ENCODE measurements at places on chromosomes 6 and 20.

- no peak for DNase-seq
These were observed 135.0 kb downstream of the CLIC5 start for GRCh38 chr6:45880676-45881075.

- DNase-seq = no peak
These were observed 130.0 kb downstream of the AGPAT4 start for GRCh38 chr6:161143663-161144430.

DNA sequence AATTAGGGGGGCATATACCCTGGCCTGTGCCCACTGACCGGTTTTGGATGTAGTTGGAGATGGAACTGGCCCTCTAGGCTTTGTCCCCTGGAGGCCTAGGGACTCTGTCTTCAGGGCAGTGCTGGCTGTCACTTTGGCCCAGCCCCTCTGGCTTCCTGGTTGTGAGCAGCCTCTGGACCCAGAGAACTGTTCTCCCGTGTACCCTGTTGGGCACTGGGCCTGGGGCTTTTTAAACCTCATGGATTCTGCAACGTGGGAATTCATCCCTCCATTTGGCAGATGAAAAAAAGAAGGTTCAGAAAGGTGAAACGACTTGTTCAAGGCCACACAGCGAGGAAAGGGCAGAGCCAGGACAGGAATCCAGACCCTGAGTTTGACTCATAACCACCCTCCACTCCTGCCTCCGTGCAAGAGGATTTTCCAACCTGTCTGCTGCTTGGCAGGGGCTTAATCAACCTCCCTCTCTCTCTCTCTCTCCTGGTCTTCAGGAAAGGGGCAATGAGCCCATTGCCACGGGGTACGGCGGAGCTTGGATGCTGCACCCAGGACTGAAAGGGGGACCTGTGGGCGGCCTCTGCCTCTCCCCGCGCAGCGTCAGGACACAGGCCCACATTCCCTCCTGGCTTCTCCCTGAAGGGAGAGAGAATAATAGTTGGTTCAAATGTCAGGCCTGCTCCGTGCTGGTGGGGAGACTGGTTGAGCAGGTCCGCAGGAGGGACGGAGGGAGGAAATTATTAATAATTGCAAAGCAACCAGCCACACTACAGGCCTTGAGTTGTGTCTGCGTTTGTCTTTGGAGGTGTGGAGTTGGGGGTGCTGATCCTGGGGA is 56.0 kb downstream of the CEBPB start:
- no peak for DNase-seq

DNA sequence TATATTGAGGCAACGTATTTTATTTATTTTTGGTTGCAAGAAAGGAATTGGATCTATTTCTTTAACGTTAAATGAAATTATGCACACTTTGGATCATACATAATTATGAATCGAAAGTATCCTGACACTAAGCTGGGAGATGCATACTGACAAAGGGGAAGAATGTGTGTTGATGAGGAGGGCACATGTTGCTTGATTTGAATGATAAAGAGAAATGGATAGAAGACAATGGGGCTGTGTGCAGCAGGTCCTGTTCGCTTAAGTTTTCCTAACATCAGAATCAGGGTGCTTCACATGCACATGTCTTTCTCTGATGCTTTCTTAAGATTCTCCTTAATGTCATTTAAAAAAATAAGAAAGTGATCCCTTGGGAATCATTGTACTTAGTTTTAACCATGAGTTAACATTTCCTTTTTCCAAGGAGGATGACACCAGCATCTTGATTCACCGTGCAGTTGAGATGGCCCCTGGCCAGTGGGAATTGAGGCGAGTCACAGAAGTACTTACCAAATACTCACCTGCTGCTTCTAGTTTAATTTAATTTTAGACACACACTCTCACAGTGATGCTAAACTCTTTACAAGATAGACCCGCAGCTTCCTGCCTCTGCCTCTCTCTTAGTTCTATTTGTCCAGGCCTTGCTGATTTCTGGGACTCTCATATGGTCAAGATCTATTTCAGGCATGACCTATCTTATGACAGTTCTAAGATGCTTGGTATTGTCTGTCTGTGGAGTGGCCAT is 116.5 kb downstream of the CLIC5 start:
- no peak for DNase-seq

- no peak for DNase-seq
These were observed 10.6 kb downstream of the CTCFL start for GRCh38 chr20:57514273-57514751.

GRCh38 chr20:62540504-62540903 is 64.7 kb upstream of the GATA5 start:
- DNase-seq = no peak

- DNase-seq = no peak
These were observed 201.5 kb downstream of the PKHD1 start for GRCh38 chr6:51885957-51886356.

GRCh38 chr6:80022803-80023202 is 18.4 kb downstream of the TTK start:
- DNase-seq = no peak

DNA sequence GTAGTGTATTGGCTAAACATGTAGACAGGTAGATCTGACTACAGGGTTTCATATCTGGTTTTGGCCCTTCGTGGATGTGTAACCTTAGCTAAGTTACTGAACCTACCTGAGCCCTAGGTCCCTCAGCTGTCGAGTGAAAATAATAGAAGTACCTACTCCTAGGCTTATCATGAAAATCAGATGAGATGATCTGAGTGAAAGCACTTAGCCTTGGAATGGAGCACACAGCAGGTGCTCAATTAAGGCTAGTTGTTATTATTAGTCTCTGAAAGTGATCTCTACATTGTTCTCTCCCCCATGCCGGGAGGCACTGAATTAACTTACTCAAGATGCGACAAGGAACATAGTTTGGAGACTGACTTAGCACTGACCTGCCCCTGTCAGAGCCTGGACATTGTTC is 174.7 kb upstream of the ZNF217 start:
- DNase-seq = no peak

DNA sequence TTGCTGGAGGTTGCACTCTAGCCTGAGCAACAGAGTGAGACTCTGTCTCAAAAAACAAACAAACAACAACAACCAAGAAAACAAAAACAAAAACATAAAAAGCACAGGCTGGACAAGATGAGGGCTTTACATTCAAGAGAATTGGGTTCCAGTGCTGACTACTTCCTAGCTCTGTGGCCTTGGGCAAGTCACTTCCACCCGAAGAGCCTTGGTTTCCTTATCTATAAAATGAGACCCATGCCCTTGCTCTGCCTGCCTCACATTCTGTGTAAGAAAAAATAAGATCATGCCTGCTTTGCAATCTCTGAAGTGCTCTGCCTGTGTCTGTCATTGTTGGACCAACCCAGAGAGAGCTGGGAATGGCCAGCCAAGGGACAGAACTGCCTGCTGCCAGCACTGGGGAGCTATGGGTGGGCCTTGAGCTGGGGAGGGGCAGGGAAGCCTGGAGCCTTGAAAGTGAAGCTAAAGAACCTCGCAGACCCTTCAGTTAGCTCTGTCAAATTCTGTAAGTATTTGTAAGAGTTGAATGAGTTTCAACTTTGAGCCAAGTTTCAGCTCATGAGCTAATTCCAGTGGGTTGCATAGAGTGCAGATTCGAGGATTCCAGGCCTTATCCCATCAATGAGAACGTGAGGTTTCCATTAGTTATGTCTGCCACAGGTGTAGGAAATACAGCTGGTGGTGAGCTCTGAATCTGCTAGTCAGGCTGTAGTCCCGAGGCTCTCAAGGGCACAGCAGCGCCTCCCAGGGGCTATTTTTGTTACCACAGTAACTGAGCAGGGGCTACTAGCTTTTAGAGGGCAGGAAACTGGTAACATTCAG is 93.2 kb downstream of the DLGAP4 start:
- peak; percentile 2 for DNase-seq

DNA sequence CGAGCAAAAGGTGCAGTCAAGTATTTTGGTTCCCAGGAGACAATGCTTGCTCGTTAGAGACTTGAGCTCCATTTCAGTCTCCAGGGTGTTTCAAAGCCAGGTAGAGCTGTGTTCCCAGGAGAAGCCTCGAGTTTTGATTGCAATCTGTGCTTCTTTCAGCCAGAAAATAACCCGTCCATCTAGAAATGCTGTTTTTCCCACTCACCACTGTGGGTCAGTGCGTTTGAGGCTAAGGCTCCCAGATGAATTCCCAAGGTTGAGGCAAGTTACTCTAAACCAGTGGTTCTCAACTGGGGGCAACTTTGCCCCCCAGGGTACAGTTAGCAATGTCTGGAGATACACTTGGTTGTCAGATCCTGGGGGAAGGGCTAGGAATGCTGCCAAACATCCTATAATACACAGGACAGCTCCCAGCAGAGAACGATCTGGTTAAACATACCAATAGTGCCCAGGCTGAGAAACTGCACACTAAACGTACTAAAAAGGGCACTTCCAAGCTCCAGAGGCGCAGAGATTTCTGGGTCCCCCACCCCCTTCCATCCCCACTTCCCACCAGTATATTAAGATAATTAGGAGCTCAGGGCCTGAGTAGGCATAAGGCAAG is 13.8 kb downstream of the BMP7 start:
- DNase-seq = no peak

DNA sequence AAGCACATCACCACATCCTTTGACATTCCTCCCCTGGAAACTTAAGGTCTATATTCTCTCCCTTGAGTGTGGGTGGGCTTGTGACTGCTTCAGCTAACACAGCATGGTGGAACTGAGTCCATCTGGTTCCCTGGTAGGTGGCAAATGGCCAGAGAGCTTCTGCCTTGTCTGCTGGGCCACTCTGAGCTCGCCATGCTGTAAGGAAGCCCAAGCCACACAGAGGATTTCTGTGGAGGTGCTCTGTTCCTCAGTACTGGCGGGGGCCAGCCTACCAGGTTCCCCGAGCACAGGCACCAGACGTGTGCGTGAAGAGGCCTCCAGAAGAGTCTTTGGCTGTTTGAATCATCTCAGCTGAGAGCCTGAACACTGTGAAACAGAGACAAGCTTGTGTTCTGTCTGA is 41.6 kb upstream of the PMEPA1 start:
- no peak for DNase-seq

GRCh38 chr6:42962502-42963178 is 2.1 kb downstream of the GNMT start:
- no peak for DNase-seq

DNA sequence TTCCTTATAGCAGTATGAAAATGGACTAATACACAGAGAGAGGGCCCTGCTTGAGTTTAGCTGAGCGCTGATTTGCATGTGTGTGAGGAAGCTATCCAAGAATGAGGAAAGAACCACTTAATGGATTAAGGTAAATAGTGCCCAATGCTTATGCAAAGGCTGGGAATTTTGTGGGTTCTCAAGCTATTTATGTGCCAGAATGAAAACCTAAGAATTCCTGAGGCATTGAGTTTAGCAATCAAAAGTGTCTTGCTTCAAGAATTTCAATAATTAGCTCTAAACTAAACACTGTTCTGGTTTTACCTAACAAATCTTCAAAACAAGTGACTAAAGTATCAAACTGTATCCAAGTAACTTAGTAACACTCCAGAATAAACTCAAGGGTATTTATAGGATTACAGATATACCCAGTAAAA is 7.0 kb upstream of the OR14J1 start:
- no peak for DNase-seq

GRCh38 chr6:16969699-16970655 is 131.9 kb upstream of the STMND1 start:
- no peak for DNase-seq

GRCh38 chr20:40980106-40980827 is 48.4 kb upstream of the TOP1 start:
- no peak for DNase-seq

DNA sequence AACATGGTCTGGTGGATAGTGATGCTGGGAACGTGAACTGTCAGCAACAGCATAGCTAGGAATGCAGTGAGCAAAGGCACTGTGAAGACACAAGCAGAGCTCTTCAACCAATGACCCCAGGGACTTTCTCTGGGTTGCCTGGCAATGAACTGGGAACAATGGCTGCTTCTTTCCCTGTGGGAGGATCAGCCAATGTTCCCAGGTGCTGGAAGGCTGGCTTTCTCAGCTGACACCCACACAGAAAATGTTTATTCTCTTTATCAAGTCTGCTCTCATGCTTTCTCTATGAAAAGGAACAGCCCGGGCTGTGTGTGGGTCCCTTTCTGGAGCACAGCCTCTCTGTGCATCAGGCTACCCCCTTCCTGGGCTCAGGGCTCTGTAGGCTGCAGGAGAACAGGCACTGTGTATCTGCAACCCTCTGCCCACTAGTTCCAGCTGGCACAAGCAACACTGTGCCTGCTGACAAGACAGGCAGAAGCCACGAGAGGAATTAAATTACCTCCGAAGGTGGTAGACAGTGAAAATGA is 54.2 kb downstream of the HFE start:
- no peak for DNase-seq

DNA sequence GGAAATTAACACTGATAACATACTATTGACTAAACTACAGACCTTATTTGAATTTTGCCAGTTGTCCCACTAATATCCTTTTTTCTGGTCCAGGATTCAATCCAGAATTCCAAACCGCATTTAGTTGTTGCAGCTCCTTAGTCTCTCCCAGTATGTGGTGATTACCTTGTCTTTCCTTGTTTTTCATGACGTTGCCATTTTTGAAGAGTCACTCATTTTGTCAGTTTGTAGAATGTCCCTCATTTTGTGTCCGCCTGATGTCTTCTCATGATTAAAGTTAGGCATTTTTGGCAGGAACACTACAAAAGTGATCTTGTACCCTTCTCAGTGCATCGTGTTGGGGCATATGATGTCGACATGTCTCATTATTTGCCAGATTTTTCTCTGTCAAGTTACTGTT is 33.1 kb downstream of the DTD1 start:
- DNase-seq = no peak

GRCh38 chr6:37259191-37259590 is 1.2 kb upstream of the TMEM217 start:
- DNase-seq = no peak

- no peak for DNase-seq
These were observed 100.5 kb downstream of the SOBP start for GRCh38 chr6:107590378-107590777.

- no peak for DNase-seq
These were observed 44.5 kb downstream of the TIAM2 start for GRCh38 chr6:155039618-155040017.

- DNase-seq = no peak
These were observed 7.6 kb downstream of the MAPK14 start for GRCh38 chr6:36035225-36035624.

DNA sequence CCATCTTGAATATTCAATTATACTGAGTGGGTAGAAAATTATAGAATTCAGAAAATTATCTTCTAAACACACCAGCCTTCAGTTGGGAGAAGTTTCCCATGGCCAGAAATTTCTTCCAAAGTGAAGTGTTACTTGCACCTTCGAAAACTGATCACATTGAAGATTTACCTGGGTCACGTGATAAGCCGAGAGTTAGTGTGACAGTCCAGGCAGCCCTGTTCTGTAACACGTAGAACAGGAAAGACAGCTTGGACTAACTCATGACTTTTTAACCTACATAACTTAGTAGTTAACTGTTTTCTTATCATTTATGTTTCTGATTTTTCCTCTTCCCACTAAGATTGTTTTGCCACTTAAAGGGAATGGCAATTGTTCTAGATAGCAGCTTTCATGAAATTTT is 118.3 kb upstream of the MTHFD1L start:
- DNase-seq = no peak

- DNase-seq = no peak
These were observed 43.9 kb downstream of the IL20RA start for GRCh38 chr6:137000825-137001224.

Measured in stimulated activated CD4-positive, alpha-beta T cell treated with anti-CD3 and anti-CD28 coated beads, TNF-alpha, amount 100 ng/mL, for 24 hours (primary cell).